Left hindlimb (tissue), 1 donor: ENCODE measurements at places on chromosomes 12 and 14.

DNA sequence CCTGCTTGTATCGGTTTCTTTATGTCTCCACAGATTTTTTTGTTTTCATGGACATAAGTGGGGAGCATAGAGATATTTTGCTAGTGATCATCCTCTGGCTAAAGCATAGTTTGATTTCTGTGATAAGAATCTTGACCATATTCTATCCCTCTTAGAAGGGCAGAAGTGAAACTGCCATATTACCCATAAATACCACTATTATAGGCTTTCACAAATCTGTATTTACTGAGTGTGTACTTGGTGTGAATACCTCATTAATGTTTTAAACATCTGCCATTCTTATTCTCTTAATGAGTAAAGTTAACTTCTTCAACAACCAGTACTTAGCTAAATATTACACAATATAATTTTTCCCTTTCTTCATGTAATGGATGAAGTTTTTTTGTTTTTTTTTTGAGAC, 16.1 kb downstream of the WNK1 start:
- no peak for DNase-seq

DNA sequence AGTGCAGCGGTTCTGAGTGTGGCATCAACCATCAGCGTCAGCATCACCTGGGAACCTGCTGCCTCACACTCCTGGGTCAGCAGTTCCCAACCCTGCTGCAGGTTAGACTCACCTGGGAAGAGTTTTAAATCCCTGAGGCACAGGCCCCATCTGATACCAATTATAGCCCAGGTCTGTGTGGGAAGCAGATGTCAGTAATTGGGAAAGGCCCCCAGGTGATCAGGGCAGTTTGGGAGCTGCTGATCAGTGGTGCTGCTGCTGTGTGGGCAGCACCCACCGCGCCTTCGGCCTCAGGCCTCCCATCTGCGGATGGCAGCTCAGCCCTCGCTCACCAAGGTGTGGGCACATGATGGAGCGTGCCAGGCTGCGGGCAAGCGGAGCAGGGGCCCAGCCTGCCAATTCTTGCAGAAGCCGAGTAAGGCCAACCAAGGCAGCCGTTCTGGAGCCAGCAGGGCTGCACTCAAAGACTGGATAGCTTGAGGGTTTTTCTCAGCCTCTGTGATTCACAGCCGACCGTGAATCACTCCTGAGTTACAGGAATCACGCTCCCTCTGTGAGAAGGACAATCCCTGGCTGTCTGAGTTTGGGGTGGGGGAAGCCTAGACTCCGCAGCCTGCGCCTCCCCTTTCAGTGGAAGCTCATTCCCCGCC, 155.6 kb upstream of the SFSWAP start:
- no peak for DNase-seq

GRCh38 chr14:63492391-63492790, 50.8 kb downstream of the PPP2R5E start:
- no peak for DNase-seq

DNA sequence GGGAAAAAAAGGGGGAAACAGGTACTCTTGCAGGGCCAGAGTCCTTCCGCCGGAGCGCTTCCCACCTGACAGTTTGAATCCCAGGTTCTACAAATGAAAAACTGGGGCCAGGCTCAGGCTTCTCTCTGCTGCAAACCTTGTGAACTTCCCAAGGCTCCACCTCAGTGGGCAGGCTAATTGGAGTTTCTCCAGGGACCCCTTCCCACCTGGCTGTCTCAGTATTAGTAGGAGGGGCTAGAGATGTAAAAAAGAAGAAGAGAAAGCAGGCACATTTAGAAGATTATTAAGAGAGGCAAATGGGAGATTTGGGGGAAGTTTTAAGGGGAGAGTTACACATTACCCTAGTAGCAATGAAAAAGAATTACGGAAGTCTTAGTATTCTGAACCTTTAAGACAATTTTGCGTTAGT, 20.0 kb upstream of the CLEC2D start:
- no peak for DNase-seq

- DNase-seq = no peak
Observed at GRCh38 chr12:104407922-104408321, 48.8 kb upstream of the CHST11 start.

- DNase-seq = no peak
Observed at GRCh38 chr12:27297566-27297965, 35.1 kb upstream of the BMAL2 start.

DNA sequence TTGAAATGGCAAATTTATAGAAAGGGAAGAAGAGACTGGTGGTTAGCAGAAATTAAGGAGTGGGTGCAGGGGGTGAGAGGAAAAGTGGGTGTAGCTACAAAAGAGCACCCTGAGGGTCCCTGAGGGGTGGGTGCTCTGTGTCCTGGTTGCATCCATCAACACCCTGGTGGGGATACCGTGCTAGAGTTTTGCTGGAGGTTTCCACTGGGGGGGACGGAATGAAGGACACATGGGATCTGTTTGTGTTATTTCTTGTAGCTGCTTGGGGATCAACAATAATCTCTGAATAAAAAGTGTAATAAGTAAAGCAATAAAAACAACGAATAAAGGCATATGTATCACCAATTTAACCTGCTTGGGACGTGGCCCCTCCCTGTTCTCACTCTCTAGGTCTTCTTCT, 175.3 kb downstream of the KIF26A start:
- no peak for DNase-seq

DNA sequence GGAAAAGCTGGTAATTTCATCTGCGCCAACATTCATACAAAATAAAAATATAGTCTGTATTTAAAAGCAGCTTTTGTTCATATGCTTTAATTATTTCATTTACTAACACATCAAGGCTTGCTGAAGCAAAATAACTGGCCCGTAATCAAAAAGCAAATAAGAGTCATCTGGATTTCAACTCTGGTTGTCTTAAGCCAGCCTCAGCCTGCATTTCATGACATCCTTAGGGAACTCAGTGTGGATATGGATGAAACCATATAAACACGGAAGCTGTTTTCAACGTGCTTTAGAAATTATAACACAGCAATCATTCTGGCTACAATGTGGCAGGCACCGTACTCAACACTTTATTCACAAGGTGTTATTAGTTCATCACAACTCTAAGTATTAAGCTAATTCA, 852 bp downstream of the COX16 start:
- no peak for DNase-seq

- DNase-seq = no peak
Observed at GRCh38 chr14:101110729-101111619, 207.5 kb upstream of the RTL1 start.

DNA sequence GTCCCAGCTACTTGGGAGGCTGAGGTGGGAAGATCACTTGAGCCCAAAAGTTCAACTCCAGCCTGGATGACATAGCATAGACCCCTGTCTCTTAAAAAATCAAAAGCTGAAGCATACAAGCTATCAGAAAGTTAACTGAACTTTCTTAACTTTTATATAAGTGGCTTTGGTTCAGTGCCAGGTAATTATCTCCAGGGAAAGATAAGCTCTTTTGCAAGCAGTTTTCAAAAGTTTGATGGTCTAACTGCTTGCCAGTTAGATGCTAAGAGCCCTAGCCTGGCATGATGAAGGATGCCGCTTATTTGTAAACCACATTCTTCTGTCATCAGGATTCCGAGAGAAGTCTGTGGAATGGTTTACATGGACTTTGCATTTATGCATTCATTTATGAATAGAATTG, 409.1 kb downstream of the AEBP2 start:
- DNase-seq = no peak

- peak; percentile 71 for DNase-seq
Observed at GRCh38 chr14:75070383-75070782, 942 bp downstream of the ZC2HC1C start.

DNA sequence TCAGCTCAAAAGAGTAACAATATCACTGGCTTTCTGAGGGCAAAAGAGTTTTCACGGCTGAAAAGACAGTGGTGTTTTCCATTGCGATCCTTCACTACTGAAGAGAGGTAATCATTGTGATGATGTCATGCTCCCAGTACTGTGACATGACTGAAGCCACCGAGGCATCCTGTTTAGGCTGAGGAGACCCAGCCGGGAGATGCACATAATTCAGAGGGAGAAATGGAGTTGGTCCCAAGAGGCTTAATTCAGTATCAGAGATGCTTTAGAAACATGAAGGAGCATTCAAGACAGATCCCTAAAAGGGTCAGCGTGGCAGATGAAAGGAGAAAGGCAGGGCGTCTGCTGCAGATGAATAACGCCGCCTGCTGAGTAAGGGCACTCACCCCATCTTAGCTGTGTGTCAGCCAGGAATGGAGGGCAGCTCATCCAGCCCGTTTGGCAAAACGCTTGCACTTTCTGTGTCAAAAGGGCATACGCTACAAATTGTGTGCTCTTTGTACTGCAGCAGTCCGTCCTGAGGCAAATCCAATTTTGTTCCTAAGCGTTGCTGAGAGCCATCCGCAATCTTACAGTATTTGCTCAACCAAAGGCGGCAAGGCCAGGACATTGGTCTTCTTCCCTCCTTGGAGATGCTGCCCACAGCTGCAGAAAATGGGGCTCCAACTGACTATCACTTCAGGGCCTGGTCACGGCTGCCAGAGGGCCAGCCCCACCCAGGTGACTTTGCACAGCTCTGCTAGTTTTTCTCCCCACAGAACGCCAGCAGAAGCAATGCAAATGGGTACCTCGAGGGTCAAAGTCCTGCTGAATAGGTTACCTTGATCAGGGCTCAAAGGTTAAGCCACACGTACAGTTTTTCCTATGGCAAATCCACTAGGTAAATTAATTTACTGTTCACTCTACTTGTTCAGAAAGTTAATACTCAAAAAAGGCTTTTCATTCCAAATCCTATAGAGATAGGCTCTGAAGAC, 23.5 kb downstream of the CCDC92 start:
- DNase-seq = no peak

GRCh38 chr12:27474344-27474743, 27.8 kb downstream of the SMCO2 start:
- DNase-seq = no peak

DNA sequence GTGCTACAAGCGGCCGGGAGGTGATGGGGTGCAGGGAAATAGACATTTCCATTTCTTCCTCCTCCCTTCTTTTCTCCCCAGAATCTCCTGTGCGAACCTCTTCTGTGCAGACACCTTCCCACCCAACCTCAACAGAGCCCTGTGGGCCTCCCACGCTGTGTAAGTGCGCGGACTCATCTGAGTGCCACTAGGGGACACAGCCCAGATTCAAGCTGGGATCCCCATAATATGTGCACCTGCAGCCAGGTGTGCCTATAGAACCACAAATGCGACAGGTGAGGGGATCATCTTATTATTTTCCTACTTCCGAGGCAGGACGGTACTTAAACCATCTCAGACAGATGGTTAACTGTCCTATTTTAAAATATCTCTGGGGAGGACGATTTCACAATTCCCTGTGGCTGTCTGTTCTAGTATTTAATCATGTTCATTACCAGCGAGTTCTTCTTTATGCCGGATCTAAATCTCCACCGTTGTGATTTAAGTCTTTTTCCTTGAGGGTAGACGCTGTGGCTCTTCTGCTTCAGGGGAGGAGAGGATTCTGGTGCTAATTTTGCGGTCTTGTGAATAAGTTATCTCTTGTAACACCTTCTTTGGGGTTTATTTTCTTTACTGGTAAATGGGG, 17.2 kb upstream of the CACNA1C start:
- no peak for DNase-seq

DNA sequence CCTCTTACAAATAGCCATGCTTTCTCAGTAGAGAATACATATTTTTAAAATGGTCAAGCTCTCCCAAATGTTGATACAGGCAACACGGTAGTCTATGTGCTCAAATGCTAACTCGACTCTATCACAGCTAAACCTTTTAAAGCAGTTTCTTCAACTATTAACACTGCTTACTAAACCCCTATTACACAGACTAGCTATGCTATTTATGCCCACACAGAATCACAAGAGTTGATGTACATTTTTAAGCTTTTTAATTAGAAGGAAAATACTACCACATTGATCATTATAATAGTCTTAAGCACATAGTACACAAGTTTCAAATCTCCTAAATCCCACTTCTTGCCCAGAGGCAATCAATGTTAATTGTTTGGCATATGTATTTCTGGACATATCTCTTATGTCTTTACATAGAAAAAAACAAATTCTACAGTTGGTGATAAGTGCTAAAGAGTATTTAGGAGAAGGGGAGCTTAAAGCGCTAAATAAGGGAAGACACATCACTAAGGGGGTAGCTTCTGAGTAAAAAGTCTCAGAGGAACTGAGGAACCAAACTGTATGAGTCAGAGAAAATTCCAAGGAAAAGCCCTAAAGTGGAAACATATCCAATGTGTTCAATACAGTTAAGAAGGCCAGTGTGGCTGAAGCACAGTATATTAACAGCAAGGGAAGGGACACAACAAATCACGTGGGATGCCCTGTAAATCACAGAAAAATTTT, 13.7 kb downstream of the HNRNPC start:
- DNase-seq = no peak

DNA sequence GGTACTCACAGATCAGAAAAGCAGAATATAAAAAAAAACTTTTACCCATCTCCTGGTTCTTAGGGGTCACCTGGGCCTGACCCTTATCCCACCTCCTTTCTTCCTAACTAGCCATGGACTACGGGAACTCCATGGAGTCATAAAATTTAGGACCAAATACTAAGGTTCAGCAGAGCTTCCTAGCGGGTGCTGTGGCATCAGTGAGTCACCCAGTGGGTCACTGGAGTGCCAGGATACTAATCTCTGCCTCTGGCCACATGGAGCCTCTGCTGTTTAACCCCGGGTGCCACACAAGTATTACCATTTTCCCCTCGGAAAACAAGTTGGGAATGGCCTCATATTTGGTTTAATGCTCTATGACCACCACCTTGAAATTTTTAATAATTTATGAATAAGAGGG, 6.9 kb downstream of the ZBTB39 start:
- DNase-seq = no peak

GRCh38 chr12:64729909-64730587, 29.2 kb downstream of the GNS start:
- no peak for DNase-seq

- DNase-seq = no peak
Observed at GRCh38 chr12:32615441-32615840, 63.7 kb upstream of the DNM1L start.

- DNase-seq = no peak
Observed at GRCh38 chr14:60095781-60096450, 4.2 kb downstream of the PCNX4 start.

DNA sequence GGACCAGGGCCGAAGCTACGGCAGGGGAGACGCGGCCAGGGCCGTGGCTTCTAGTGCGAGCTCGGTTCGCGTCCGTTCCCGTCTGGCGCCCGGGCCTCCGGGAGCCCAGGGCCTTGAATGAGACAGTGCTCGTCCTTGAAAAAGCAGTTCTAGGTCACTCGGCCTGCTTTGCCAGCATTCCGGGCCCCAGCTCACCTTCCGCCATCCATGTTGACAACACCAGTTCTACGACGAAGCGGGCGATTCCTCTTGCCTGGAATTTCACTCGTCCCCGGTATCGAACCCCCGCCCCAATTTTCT, 4.5 kb downstream of the OR10AD1 start:
- no peak for DNase-seq

GRCh38 chr14:26190646-26191045, 407.2 kb downstream of the NOVA1 start:
- no peak for DNase-seq
